ENCODE measurements at places on chromosomes 1 and 21. TPM values are rescaled to one million over a fixed set of nuclear protein-coding genes. Genes with fewer than 3 reads are reported as not detected.

DNA sequence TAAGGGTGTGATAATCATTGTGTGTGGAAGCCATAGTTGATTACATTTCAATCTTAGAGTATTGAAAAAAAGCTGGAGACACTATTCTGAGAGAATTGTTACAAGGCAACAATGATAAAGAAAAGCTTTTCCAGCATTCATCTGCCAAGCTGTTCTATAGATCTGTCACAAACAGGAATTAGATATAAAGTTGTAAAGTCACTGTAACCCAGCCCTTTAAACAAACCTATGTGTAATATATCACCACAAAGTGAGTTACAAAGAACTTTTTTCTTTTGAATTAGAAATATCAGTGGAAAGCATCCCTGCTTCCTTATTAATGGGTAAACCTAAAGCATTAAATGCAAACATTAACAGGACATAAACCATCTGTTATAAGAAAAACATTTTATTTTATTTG is 55.4 kb downstream of the RPAP2 start:
- no peak overlapping the region for H3K27ac ChIP-seq
- H3K4me1 ChIP-seq: no peaks in the 10 kb centered on the region
- H3K4me3 ChIP-seq: no peak overlapping the region
- no peaks in the 10 kb centered on the region for H3K36me3 ChIP-seq

Gene CD53
- not detected for total RNA-seq

DNA sequence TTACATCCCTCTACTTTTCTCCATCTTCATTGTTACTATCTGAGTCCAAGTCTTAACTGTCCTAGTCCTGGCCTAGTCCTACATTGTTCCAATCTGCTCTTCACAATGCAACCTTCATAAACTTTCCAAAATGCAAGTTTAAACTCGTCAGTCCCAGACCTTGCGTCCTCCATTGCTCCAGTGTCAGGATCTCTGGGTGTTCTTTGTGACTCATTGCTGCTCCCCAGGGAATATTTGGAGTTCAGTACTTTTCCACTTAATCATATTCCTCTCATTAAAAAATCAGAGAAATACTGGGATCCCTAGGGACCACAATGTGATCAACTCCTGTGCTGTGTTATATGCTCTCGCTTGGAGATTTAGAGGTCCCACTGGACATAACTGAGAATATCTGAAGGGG is 18.0 kb upstream of the KPRP start:
- H3K36me3 ChIP-seq: no peaks in the 10 kb centered on the region
- DNase-seq: no peak
- peaks cover 1% of the 10 kb centered on the region for H3K4me1 ChIP-seq
- H3K27me3 ChIP-seq: no peaks in the 10 kb centered on the region
- no peak overlapping the region for H3K4me3 ChIP-seq

DNA sequence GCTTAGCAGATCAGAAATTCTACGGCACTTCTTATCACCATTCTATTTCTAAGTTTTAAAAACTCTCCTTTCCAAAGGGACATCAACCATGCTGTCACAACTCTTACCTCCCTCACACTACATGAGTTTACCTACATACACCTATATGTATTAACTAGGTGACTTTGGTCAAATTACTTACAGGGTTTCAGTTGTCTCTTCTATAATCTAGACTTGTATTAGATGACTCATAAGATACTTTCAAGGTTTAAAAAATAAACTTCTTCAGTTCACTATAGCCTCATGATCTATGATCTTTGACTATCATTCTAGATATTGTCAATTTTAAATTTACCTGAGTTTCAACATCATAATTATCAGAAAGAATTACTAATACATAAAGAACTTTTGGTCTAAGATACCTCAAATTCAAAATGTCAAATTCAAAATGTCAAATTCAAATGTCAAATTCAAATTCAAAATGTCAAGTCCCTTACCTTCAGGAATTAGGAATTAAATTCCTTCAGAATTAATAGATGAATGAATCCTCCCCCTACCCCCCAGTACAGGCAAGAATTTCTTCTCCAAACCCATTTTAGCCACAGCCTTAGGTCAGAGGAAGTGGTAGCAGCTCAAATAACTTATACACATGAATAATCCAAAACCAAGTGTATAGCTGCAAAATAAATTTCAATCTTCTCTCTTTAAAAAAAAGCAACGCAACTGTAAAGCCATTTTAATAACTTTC is 31.1 kb downstream of the OTUD7B start:
- no peak overlapping the region for H3K4me3 ChIP-seq
- peaks cover 19% of the 10 kb centered on the region for H3K4me1 ChIP-seq
- no peaks in the 10 kb centered on the region for H3K36me3 ChIP-seq
- H3K27ac ChIP-seq: no peak overlapping the region

Gene IRF6
- 27.3 TPM for total RNA-seq

- no peak overlapping the region for H3K4me3 ChIP-seq
- no peaks in the 10 kb centered on the region for H3K4me1 ChIP-seq
- DNase-seq: no peak
- H3K27ac ChIP-seq: no peak overlapping the region
- no peaks in the 10 kb centered on the region for H3K36me3 ChIP-seq
These were observed 2.3 kb downstream of the PAX7 start for GRCh38 chr1:18632783-18633421.

DNA sequence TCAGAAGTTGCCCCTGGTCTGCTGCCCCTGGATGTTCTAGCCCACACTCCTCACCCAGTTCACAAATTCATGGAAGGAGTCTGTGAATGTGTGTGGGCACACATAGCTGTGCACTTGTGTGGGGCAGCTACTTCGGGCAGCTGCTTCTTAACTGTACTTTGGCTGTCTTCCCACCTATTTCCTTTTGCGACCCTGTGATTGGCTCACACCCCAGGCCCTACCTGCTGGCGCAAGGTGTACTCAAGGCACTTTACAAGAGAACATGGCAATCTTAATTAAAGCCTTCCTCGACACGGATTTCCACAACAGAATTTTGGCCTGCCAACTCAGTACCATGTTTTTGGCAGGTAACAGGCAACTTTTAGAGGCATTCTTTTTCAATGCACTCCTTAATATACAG is 86.5 kb upstream of the CTTNBP2NL start:
- no peaks in the 10 kb centered on the region for H3K27me3 ChIP-seq
- H3K4me3 ChIP-seq: no peak overlapping the region
- no peak for DNase-seq
- no peaks in the 10 kb centered on the region for H3K4me1 ChIP-seq
- no peaks in the 10 kb centered on the region for H3K36me3 ChIP-seq
- H3K27ac ChIP-seq: no peak overlapping the region

Gene CSMD2
- not detected for total RNA-seq

Gene FNBP1L
- 33.4 TPM for total RNA-seq

- 0 out of 2 replicates have a peak, but pooled peaks cover 3% of the 10 kb centered on the region for H3K4me1 ChIP-seq
- no peaks in the 10 kb centered on the region for H3K27me3 ChIP-seq
- H3K36me3 ChIP-seq: no peaks in the 10 kb centered on the region
- H3K4me3 ChIP-seq: no peak overlapping the region
These were observed 3.9 kb downstream of the SH2D5 start for GRCh38 chr1:20728371-20729154.

- DNase-seq: no peak
- H3K4me1 ChIP-seq: no peaks in the 10 kb centered on the region
- H3K27ac ChIP-seq: no peak overlapping the region
- H3K27me3 ChIP-seq: no peaks in the 10 kb centered on the region
- no peak overlapping the region for H3K4me3 ChIP-seq
These were observed 210.6 kb downstream of the ROR1 start for GRCh38 chr1:63984257-63984929.

Gene IGSF21
- total RNA-seq: not detected

DNA sequence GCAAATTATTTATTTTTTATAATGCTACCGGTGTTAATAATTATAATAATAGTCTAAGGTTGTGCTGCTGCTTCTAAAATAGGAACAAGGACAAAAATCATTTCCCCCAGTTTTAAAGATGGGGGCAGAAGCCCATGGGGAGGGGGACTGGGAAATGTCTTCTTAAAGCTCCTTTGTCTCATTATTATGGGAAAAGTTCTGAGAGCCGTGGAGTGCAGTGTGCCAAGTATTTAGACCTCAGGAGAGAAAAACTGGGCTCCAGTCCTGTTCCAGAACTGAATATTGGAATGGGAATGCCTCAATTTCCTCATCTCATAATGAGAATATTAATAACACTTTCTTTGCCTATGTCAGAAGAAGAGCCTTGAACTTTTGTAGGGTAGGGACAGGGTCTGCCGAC is 40.9 kb upstream of the ATF3 start:
- H3K4me3 ChIP-seq: no peak overlapping the region
- no peak overlapping the region for H3K27ac ChIP-seq
- H3K36me3 ChIP-seq: no peaks in the 10 kb centered on the region
- H3K27me3 ChIP-seq: no peaks in the 10 kb centered on the region
- H3K4me1 ChIP-seq: peaks cover 4% of the 10 kb centered on the region

DNA sequence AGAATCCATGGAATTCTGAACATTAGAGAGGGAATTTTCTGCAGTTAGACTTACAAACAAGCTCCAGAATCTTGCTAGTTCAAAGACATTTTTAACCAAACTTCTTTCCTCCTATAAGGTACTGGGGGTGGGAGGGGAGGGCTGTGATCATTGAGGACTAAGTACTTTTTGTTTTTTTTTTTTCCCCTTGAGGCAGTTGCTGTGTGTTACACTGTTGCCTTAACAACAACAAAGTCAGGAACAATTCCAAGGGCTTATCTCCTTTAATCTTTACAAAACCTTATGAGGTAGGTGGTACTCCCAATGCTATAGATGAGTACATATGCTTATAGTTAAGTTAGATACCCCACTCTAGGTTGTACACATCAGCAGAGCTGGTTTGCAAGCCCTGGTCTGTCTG is 62.9 kb downstream of the PPP1R12B start:
- H3K4me3 ChIP-seq: no peak overlapping the region
- no peaks in the 10 kb centered on the region for H3K36me3 ChIP-seq
- peaks cover 10% of the 10 kb centered on the region for H3K4me1 ChIP-seq
- no peak overlapping the region for H3K27ac ChIP-seq
- DNase-seq: no peak
- H3K27me3 ChIP-seq: no peaks in the 10 kb centered on the region

Gene PGLYRP3
- total RNA-seq: not detected

DNA sequence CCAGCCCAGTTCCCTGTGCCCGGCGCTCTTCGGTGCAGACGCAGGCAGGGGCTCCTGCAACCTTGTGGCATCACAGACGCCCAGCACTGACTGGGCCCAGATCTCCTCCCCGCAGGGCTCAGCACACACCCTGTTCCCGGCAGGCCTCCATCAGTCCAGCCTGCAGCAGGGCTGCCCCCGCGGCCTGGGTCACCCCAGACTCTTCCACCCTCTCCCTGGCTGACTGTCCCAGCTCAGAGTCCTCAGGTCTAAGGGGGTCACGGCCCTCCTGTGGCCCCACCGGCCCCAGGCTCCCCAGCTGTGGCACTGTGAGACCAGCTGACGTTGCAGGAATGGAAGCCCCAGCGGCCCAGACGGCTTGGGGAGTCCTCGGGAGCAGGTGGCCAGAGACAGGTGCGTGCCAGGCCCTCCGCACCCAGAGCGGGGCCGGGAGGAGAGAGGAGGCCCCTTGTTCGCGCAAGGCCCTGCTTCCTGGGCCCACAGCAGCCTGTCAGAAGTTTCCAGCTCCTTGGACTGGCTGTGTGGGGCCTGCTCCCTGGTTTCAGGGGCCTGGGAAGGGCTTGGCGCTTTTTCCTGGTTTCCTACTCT is 4.2 kb downstream of the B3GALT6 start:
- H3K4me3 ChIP-seq: no peak overlapping the region
- H3K27ac ChIP-seq: no peak overlapping the region
- H3K4me1 ChIP-seq: peaks cover 41% of the 10 kb centered on the region
- H3K27me3 ChIP-seq: no peaks in the 10 kb centered on the region
- H3K36me3 ChIP-seq: no peaks in the 10 kb centered on the region

- no peak overlapping the region for H3K27ac ChIP-seq
- no peaks in the 10 kb centered on the region for H3K4me1 ChIP-seq
- no peaks in the 10 kb centered on the region for H3K36me3 ChIP-seq
- no peaks in the 10 kb centered on the region for H3K27me3 ChIP-seq
- no peak overlapping the region for H3K4me3 ChIP-seq
These were observed 740.1 kb downstream of the MATN1 start for GRCh38 chr1:29983321-29983720.

Gene SPRR2G
- total RNA-seq: not detected

- DNase-seq: no peak
- no peaks in the 10 kb centered on the region for H3K4me1 ChIP-seq
- no peaks in the 10 kb centered on the region for H3K36me3 ChIP-seq
- no peaks in the 10 kb centered on the region for H3K27me3 ChIP-seq
These were observed 30.2 kb downstream of the BRDT start for GRCh38 chr1:91979383-91979782.
